Ascending aorta (tissue), 2 donors: ENCODE measurements at places on chromosomes 12 and 14.

GRCh38 chr14:36863271-36863670 is 201.6 kb downstream of the PAX9 start:
- no peak for DNase-seq

DNA sequence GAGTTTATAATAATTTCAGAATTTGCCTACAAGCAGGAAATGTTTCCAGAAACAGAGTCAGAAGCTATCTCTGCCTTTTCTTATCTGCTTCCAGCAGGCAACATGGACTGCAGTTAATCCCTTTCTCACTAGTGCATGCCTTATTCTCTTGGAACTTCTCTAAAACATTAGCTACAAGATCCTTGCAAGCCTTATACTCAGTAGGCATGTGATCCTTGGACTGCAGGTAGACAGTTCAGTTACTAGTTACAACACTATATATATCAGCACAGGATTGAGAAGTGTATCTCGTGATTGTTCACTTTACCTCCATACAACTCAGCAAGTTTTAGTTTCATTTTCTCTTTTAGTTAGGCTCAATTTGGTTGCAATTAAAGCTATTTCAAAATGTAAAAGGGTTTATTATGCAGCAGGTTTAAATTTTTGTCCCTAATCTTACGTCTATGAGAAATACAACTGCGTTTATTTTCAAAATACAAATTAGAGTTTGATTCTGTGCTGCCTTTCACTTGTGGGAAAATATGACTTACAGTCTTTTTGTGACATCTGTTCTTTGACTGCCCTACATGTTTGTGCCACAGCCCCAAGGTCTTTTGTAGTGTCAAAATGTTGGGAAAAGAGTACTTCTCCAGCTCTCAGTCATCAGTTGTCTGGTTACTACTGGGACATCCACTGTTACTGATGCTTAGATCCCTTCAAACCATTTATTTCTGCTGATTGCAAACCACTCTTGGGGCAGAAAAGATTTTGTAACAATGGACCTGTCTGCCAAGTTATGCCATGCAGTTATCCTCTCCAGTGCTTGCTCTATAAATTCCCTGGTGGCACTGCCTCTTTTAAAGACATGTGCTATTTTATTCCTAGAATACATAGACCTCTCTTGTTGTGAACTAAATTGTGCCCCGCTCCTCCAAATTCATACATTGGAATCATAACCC is 709.0 kb upstream of the FOXG1 start:
- no peak for DNase-seq

- no peak for DNase-seq
Measured at GRCh38 chr12:30979371-30980259, 53.1 kb downstream of the TSPAN11 start.

GRCh38 chr12:125528281-125528680 is 463.0 kb downstream of the AACS start:
- DNase-seq: no peak

GRCh38 chr12:49865782-49866135 is 22.9 kb upstream of the BCDIN3D start:
- DNase-seq: no peak

- no peak for DNase-seq
Measured at GRCh38 chr12:32545413-32545980, 133.6 kb upstream of the DNM1L start.

- DNase-seq: no peak
Measured at GRCh38 chr12:48281811-48282210, 68.9 kb downstream of the ZNF641 start.

GRCh38 chr12:87196321-87196720 is 832.9 kb downstream of the C12orf50 start:
- no peak for DNase-seq

DNA sequence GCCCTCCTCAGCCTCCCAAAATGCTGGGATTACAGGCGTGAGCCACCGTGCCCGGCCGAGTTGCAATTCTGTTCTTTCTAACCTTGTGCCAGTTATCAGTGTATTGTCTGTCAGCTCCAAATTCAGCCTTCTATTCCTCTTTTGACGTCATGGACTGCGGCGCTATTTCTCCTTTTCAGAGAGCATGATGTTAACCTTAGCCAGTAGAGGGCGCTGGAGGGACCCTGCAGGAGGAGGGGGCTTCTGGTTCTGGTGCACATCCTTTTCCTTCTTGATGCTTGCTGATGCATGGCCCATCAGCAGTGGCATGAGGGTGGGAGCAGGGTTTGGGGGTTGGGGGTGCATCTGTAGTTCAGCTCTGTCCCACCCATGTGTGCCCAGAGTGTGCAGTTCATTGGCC is 179.3 kb upstream of the RMST start:
- no peak for DNase-seq

GRCh38 chr14:22544881-22545420 is 44.1 kb downstream of the DAD1 start:
- DNase-seq: no peak
